ENCODE measurements at places on chromosomes 5 and 9.

- DNase-seq, result no peak
These were observed 570.6 kb upstream of the ZNF608 start for GRCh38 chr5:125316915-125317535.

DNA sequence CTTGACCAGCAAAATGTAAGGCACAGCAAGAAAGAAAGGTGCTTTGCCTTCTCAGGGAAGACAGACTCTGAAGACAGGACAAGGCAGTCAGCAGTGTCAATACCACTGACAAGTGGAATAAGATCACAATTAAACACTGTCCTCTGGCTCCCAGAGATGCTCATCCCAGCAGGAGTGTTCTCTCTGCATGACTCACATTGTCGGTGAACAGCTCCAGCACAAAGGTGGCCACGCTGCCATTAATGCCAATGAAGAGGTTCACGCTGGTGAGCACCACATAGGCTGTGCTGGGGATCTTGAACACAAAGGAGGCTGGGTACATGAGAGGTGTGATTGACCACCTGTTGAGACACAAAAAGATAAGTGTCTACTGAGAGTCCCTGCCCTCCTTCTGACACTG is 31.9 kb downstream of the NIPSNAP3B start:
- DNase-seq, result no peak

GRCh38 chr9:128218518-128219389 is 15.6 kb downstream of the DNM1 start:
- peak; percentile 75 for DNase-seq

DNA sequence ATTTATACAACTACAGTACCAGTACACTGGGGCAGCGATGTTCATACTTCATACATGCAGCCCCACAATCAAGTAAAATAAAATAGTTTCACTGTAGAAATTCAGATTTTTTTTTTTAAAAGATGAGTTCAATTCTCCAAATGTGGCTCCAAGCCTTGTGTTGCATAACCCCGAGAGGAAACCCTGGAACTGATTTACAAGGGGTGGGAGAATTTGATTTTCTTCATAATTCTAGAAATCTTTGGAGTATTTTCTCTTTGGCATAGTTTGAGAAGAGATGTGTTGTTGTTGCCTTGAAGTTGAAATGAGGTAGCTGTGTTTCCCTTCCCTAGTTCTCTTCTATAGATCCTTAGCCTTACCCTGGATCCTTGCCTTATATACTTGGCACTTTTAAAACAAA is 3.1 kb downstream of the RHOBTB3 start:
- no peak for DNase-seq

DNA sequence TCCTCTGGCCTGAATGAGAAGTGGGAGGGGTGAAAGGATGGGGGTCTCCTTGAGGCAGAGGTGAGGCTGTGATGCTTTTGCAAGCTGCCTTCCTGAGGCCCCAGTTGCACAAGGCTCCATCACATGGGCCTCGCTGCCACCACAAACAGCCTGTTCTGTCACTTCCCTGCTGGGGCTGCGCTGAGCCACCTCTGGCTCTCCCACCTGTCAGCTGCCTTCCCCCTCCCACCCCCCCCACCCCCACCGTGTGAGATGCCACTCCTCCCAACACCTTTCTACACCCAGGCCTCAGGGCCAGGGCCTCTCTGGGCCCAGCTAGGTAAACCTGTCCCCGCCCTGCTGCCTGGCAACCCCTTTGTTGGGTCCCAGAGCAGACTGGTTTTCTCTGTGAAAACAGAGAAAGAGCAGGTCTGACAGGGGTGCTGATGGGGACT is 4.5 kb upstream of the PDLIM4 start:
- DNase-seq, result no peak

- no peak for DNase-seq
These were observed 354.7 kb upstream of the KIF2A start for GRCh38 chr5:61951295-61951694.

- no peak for DNase-seq
These were observed 24.7 kb upstream of the ANKRD34B start for GRCh38 chr5:80594810-80595209.

DNA sequence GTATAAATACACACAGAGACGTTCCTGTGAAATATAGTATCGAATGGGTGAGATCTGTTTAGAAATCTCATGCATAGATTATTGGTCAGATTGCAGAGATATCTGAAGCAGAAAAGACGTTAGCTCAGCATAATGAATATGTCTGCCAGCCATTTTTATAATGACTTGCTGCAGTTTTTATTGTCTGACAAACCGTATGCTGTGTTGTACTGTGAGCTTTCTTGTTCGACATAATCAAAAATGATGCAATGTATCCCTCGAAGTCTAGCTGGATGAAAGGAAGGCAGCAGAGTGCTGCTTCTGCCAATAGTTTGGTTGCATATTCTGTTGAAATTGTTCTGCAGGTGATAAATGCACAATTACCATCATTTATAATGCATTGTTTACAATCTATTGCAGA is 514.9 kb upstream of the ARRDC3 start:
- no peak for DNase-seq

DNA sequence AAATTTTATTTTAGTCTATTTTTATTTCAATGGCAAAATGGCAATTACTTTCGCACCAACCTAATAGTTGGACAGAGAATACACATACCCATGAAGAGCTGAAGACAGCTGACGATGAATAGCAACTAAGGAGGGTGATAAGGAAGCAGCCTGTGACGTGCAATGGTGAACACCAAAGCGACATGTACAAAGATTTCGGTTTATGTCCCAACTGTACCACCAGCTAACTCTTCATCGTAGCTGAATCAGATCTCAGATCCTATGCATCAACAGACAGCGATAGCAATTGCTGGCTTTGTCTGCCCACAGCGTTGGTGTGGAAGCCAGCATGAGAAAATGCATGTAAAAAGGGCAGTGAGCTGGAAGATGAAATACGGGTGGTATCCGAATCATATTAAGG is 130.6 kb upstream of the ANKH start:
- no peak for DNase-seq

DNA sequence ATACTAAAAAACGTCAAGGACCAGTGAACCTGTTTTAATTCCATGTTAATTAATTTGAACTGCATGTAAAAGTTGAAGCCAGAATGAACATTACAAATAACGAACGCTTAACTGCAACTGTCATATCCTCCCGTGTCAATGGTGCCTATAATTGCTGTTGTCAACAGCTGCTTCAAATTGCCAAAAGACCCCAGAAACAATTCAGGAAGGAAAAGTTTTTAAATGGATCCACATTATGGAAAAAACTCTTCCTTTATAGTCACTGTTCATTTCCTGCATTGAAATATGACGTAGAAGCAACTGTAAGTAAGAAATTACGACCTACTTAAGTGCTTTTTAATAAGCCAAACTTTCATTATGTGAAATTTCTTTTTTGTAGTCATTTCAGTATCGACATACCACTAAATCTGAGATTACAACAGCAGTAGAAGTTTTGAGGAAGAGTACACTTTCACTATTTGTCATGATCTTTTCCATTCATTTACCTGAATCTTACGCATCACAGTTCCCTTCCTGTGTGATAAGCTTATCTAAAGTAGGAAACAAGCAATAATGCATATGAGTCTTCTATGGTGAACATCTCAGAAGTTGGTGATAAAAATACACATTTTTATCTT is 37.8 kb downstream of the MEF2C start:
- DNase-seq, result no peak

DNA sequence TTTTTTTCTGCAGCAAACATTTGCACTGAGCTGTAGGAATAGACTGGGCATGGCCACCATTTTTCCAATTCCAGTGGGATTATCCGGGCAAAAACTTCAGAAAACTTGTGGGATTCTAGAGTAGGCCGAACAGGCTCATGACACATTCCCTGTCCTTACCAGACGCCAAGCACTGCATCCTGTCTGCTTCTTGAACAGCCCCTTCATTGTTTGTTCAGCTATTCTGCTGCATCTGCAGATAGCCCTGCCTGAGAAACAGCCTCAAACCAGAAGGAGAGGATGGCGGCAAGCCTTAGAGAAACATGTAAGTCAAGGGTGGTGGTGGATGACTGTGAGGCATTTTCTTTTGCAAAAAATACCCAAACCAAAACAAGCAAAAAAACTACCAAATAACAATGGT is 111.8 kb upstream of the NTRK2 start:
- no peak for DNase-seq

DNA sequence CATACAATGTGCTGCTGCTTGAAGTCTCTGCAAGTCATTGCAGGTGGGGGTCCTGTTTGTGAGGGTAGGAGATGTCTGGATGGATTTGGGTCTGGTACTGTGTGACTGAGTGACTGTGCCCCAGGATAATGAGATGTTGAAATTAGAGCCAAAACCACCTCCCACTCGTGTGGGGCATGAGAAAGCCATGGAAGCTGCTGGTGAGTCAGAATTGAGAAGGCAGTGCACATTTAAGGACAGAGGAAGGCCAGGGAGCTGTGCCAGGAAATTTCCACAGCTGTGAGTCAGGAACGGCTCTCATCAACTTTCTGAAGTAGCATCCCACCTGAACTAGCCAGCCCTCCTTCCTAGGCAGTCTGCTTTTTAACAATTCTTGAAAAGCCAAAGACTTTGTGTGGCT is 229.8 kb downstream of the DRD1 start:
- DNase-seq, result no peak

GRCh38 chr9:108054131-108054630 is 564.6 kb upstream of the KLF4 start:
- no peak for DNase-seq

- no peak for DNase-seq
These were observed 337 bp upstream of the DMAC1 start for GRCh38 chr9:7799944-7800285.

DNA sequence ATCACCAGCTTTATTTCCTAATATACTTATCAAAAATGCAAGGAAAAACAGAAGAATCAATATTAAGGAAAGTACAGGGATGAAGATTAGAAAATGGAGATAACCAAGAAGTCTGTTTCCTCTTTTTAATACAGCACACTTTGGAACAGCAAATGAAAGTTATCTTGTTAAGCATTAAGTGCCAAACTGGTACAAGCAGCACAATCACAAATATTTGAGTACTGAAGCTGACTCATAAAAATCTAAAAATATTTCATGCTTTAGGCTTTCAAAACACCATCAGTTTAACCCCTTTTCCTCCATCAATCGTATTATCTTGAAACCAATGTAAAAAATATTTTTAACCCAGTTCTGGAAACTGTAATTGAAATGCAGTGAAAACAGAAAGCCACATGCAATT is 2.7 kb downstream of the FBXW11 start:
- no peak for DNase-seq

- DNase-seq, result no peak
These were observed 27.0 kb downstream of the CDKN2A start for GRCh38 chr9:21967169-21967568.

GRCh38 chr5:125874717-125875116 is 548.5 kb upstream of the GRAMD2B start:
- no peak for DNase-seq

- no peak for DNase-seq
These were observed 9.1 kb upstream of the UBAC1 start for GRCh38 chr9:135970128-135970815.

All from stimulated activated CD8-positive, alpha-beta memory T cell treated with anti-CD3 and anti-CD28 coated beads, Interleukin-4, amount 100 ng/mL, for 4 hours (primary cell).